ENCODE measurements at places on chromosomes 2 and 18.

- no peak for DNase-seq
Observed at GRCh38 chr2:174125090-174125489, 123.2 kb downstream of the OLA1 start.

GRCh38 chr2:232957657-232958090 lies 55.4 kb downstream of the NGEF start:
- no peak for DNase-seq

GRCh38 chr2:120515759-120516678 lies 170.1 kb downstream of the INHBB start:
- DNase-seq, result no peak

DNA sequence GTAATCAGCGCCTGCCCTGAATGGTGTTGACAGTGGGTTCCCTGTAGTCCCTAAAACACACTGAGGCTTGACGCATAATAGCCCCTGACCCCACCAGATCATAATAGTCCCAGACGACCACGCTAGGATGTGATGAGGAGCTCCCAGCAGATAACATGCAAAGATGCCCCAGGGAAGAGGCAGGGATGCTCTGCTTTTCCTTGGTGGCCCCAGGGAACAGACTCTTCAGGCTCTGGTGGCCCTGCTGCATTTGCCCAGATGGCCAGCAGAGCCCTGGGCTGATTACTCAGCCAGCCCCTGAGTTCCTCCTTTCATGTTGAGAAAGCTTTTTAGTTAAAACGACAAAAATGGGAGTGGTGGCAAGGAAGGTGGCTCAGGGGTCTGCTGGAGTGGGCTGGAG lies 5.9 kb upstream of the NCKAP5 start:
- no peak for DNase-seq

DNA sequence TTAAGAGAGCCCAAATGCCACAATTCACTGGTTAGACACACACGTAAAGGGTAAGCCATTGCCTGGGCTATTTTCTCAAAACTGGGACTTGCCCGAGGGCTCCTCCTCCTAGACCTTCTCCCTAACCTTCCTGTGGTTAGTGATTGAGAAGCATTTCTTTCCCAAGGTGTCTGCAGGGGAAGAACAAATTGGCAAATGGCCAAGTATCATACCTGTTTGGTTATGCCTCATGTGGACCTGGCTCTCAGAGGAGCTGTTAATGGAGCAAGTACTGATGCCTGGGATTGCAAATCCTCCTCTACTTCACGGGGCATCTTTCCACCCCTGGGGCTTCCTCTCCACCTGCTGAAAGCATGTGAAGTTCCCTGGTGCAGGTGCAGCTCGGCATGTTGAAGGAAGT lies 187.5 kb upstream of the CYRIA start:
- DNase-seq, result no peak

- no peak for DNase-seq
Observed at GRCh38 chr2:2623939-2624338, 292.9 kb upstream of the MYT1L start.

DNA sequence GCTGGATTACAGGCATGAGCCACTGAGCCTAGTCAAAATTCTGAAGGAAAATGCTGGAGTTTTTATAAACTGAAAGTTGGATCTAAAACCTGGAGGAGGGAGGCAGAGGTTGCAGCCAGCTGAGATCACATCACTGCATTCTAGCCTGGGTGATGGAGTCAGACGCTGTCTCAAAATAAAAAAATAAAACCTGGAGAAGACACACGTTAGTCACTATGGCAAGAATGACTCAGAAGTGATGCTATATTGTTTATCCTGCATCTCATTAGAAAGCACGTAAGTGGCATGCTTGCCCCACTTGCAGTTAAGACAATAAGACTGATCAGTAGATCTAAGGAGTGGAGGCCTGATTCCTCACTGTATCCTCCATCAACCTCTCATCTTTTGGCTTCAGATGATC lies 106.6 kb upstream of the STON1 start:
- DNase-seq, result no peak
